ENCODE measurements at places on chromosomes 12 and 14.

GRCh38 chr12:111173836-111174235, 195.1 kb downstream of the PHETA1 start:
- DNase-seq: no peak

- peak; percentile 86 for DNase-seq
Observed at GRCh38 chr14:20855652-20856291, 35.4 kb upstream of the RNASE3 start.

DNA sequence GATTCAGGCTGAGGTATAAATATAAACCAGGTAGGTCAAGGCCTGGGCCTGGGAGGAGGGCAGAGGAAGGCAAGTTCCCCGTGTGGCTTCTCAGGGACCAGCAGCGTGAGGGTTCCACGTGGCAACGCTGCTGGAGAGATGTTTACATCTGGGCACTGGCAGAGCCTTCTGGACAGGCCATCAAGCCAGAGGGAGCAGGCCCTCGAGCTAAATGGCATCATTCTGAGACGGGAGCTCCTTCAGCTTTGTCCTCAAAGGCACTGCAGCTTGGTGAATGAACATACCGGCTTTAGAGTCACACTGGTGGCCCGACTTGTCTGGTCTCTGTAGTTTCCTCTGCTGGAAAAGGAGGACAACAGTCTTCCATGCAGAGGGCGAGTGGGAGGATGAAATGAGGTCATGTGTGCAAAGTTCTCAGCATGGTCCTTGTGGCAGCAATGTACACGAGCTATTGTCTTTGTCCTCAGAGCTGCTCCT, 231.3 kb downstream of the ZFP36L1 start:
- no peak for DNase-seq

- no peak for DNase-seq
Observed at GRCh38 chr12:64252681-64253080, 30.6 kb upstream of the KICS2 start.

GRCh38 chr12:61072717-61073116, 1187.5 kb upstream of the USP15 start:
- DNase-seq: no peak

DNA sequence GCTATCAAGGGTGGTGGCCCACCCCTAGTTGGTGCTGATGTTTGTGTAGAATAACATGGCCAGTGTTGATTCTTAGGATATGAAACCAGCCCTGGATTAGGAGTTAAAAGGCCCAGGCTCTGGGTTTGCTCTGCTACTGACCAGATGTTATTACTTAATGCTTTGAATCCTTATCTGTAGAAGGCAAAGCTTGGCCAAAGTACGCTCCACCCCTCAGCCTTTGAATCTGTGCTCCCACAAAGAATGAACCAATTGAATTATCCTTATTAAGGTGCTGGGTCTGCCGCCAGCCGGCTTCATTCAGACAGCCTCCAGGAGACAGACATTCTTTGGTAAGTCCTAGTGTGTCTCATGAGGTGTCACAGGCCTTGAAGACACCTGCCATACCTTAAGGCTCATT, 41.8 kb downstream of the AKAP3 start:
- DNase-seq: no peak

DNA sequence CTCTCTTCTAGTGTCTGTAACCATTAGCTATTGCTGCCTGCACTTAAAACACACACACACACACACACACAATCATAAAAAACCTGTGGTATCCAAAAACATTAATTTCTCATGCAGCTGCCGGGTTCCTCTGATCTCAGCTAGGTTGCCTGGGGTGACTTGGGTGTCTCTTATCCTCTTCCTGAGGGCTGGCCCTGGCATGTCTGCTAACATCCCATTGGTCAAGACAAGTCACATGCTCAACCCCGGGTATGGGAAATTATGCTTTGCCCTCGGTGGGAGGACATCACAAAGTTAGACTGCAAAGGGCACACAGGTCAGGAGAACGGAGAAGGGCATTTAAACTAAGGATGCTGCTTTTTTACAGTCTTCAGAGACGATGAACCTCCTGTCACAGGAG, 55.7 kb downstream of the TRPV4 start:
- DNase-seq: peak; percentile 79

- no peak for DNase-seq
Observed at GRCh38 chr12:24424889-24425600, 475.6 kb upstream of the SOX5 start.

DNA sequence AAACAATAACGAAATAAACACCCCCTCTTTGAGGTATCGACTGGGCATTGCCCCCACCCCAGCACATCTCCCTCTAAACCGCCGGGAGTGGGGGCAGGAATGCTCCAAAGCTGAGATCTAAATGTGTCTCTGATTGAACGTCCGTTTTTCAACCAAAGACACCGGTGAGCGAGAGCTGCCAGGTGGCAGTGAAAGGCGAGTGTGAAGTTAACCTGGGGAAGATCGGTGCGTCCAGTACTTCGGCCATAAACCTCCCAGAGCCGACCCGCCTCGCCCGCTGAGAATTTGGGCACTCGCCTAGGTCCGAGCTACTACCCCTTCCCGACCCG, 625 bp downstream of the ANGEL1 start:
- no peak for DNase-seq

DNA sequence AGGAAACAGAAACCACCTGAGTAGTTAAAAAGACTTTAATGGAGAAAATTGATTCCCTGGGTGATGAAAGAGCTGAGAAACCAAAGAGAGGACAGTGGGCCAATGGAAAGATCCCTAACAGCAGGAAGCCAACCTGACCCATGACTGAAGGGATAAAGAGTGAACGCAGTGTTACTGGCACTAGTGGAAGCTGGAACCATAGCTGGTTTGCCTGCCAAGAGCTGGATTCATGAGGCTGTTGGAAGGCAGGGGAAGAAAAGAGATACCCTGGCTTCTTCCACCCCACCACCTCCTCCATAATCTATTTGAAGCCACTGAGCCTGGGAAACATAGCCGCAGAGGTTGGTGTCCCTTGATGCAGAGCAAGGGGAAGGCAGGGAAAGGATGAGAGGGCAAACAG, 125.5 kb upstream of the PRKD1 start:
- DNase-seq: no peak

DNA sequence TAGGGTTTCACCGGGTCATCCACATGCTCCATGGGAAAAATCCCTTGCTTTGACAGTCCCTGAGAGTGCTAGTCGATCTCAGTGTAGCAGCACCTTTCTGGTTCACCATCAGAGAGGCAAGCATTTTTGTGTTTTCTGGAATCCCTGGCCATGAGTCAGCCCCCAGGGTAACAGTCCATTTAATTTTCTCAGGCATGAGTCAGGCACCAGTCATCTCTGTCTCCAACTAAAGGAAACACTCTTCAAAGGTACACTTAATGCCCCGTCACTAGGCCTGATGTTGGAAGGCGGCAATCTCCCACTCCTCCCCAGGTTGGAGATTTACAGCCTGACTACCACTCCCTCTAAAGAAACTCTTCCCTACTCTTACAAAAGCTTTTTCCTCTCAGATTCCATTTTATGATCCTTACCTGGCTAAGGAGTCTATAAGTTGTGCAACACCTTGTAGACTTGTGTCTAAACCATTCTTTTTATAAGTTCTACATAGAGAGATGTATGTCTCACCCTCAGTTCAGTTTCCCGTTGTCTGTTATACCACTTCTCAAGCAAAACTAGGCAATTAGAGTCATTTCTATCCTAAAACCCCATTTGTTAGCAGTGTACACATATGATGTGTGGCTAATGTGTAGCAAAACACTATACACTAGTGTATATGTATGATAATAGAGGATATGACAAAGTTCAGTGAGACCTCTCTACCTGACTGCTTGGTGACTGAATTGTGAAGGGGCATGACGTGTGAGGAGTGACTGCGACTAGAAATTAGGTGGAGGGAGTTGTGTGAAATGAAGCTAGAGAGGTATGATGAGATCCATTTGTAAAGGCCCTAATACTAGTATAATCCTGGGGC, 24.6 kb downstream of the TMEM19 start:
- DNase-seq: no peak

- no peak for DNase-seq
Observed at GRCh38 chr12:113373440-113373839, 15.1 kb downstream of the PLBD2 start.

GRCh38 chr14:22268875-22269274, 320.1 kb downstream of the DAD1 start:
- no peak for DNase-seq

DNA sequence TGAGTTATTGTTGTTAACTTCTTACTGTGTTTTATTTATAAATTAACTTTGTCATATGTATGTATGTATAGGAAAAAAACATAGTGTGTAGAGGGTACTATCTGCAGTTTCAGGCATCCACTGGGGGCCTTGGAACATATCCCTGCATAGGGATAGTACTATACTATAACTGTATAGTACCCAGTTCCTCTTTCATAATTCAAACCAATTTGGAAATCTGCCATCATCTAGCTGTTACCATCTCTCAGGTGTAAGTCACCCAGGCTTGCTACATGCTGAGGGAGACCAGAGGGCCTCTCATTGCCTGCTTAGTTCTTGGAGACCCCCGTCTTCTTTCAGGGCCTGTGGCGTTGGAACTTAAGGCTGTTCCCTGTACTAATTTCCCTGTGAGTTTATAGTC, 12.9 kb upstream of the DCD start:
- DNase-seq: no peak

DNA sequence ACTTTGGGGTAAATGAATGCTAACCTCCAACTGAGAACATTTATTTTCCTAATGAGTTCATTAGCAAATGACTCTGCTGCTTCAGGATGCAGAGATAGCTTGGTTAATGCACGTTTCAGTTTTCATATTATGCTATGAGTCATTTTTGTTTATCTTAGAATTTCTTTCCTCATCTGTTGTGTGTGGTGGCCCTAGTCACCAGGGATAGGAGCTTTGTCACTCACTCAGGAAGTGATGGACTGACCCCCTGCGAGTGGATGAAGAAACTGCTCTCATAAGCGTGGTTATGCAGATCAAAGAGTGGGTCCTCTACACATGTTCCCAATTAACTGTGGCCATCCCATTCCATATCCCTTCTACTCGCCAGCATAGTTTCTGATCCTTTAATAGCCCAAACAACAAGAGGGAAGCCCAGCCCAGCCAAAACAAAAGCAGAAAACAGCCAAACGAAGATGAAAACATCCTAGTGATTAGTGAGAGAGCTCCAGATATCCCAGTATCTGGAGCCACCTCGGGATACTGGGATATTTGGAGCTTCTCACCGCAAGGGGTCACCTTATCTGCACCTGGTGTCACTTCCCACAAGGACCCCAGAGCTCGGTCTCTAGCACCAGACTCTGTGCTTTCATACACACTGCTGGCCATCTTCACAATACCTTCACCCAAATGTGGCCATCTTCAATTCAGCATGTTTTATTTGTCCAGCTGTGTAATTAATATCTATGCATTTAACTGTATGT, 8.6 kb downstream of the TC2N start:
- DNase-seq: peak; percentile 75

- DNase-seq: no peak
Observed at GRCh38 chr12:17076811-17077210, 470.8 kb upstream of the LMO3 start.

DNA sequence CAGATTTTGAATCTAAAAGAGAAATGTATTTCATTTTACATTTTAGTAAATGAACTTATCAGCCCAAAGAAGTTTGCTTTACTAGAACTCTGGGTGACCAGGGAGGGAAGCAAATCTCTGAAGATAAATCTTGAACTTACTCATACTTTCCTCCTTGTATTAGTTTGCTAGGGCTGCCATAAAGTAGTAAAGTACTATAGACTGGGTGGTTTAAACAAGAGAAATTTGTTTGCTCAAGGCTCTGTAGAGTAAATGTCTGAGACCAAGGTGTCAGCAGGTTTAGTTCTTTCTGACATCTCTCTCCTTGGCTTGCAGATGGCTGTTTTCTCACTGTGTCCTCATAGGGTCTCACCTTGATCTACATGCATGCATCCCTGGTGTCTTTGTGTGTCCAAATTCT, 926.0 kb downstream of the DIO2 start:
- DNase-seq: no peak

GRCh38 chr12:52895726-52896189, 9.1 kb downstream of the KRT8 start:
- DNase-seq: peak; percentile 82

- no peak for DNase-seq
Observed at GRCh38 chr14:41900644-41901043, 294.0 kb downstream of the LRFN5 start.

DNA sequence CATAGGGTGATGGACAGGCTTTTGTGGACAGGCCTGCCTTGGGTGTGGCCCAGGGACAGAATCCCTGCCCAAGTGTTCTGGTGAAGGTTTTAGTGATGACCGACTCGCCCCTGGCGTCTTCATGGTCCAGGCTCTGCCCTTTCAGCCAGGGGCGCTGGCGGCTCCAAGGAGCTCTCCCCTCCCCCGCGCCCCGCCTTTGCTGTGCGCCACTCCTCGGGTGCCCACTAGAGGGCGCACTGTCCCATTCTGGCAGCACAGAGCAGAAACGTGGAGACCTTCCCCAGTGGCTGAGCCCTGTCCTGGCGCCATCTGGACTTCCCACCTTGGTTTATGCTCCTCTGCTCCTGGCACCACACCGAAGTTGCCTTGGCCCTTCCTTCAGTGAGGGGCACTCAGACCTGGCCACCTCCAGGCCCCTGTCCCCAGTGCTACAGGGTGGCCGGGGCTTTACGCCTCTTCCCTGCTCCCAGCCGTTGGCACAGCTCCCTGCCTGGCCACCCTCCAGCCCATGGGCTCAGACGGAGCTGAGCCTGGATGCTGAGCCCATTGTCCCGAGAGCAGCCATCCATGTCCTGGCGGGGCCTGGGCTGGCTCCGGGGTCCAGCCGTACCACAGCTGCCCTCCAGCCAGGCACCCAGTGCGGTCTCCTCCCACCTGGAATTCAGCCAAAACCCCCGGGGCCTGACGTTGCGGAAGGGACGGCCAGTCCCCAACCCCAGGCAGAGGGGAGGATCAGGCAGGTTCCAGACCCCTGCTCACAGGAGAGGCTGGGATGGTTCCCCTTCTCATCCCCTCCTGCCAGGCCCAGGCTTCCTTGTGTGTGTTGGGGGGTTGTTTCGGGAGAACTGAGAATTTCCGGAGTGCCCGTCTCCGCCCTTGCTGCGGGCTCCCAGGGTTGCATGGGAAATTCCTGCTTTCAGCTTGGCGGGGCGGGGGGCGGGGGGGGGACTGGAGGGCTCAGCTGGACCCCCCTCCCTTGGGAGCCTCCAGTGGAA, 5.6 kb upstream of the CRIP1 start:
- DNase-seq: peak; percentile 98

GRCh38 chr12:127273626-127274025, 993.3 kb upstream of the TMEM132C start:
- DNase-seq: no peak
